Testis (tissue), 5 donors: ENCODE measurements at places on chromosomes 7 and 10.
A peak's percentile ranks its signal among the peaks of the same experiment; 100 is the strongest.

- DNase-seq: no peak
Observed at GRCh38 chr10:67815571-67816059, 22.4 kb downstream of the DNAJC12 start.

DNA sequence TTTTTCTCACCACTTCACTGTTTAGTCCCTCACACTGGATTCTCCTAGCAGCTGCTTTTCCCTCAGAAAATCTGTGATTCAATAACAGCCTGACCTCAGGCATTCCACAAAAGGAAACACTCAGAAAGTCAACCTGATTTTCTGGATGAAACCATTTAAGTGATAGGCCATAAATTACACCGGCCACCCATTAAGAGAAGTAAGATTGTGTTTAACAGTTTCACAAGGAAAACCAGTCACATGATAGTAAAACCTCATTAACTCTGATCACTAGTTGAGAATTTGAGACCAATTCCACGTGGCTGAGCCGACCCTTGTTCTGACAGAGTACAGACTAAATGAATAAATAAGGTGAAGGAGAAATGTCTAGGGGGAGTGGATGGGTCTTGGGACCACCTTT, 7.7 kb downstream of the GRM8 start:
- DNase-seq: no peak

- DNase-seq: no peak
Observed at GRCh38 chr10:3828404-3829155, 43.6 kb upstream of the KLF6 start.

- DNase-seq: no peak
Observed at GRCh38 chr10:101489355-101489754, 98.7 kb downstream of the POLL start.

- no peak for DNase-seq
Observed at GRCh38 chr7:98133621-98134303, 27.1 kb downstream of the LMTK2 start.

DNA sequence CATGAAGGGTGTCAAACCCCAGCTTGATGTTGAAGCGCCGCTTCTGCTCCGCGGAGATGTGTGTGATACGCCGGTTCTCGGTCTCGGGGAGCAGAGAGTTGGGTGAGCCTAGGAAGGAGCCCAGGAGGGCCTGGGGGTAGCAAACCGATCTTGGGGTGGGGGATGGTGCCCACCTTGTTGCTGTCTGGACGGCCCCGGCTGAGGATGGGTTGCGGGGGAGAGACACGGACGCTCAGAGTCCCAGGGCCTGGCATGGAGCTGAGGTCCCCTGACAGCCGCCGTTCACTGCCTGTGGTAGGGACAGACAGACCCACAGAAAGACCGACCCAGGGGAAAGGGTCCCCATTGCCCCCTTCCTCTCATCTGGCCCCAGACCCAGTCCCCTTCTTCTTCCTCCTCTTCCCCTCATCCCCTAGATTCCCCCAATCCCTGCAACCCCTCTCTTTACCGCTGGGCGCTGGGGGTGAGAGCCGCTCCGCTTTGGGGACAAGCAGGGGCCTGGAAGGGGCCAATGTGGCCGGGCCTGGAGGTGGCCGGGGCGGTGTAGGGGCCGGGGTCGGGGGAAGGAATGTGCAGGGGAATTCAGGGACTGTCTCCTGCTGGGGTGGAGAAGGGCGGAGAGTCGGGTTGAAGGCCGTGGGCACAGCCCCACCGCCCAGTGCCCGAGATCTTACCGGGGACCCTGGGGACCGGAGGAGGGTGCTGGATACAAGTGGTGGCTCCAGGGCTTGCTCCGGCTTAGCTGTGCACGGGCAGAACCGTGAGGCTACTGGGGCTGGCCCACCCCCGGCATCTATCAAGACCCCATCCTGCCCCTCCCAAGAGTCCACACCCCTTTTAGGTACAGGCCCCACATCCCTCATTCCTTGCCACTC, 18.0 kb upstream of the TBL2 start:
- DNase-seq: no peak

- no peak for DNase-seq
Observed at GRCh38 chr10:125926247-125926646, 29.9 kb downstream of the FANK1 start.

DNA sequence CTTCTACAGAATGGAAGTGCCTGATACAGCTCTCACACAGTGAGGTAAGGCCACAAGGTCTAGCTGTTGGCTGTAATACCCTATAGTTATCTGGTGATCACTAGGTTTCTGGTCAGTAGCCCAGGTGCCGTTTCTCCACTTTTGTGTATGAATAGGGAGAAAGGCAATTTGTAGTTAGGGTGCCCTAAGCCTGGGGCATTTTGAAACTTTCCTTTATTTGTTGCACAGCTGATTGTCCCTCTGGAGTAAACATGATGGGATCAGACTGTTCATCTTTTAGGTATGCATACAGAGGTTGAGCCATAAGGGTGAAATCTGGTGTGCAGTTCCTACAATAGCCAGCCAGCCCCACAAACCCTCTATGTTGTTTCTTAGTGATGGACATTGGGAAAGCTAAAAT, 112.4 kb downstream of the ANKRD26 start:
- no peak for DNase-seq

DNA sequence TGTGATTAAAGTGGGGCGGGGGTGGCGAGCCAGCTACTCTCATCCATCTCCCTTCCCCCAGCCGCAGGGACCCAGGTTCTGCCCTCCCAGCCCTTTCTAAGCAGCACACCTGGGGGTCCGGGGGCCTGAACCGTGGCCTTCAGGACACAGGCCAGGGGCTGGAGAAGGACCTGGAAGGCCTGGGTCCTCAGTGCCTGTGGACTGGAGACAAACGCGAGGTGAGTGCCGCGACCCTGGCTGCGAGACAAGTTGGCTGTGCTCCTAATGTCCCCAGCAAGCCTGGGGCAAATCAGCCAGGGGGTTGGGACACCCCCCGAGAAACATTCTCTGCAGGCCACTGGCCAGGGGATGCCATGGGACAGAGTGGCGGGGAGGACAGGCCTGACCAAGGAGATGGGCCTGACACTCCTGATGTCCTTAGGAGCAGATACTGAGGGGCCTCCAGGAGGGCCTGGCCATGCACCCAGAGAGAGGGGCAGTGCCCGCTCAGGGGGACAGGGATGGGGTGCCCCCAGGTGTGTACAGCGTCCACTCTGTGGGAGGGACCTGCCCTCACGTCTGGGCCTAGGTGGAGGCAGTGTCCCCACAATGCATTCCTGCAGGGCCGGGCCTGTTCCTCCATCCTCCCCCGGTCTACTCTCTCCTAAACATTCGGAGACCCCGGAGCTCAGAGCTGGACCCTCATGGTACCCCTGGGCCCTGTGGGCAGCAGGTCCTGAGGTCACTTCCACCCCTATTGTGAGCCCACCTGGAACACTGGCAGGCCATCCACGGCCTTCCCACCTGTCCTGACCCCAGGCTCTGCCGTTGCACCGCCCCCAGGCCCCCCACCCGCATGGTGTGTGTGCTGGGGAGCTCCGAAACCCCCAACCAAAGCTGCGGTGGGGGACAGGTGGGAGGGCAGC, 13.1 kb downstream of the BRAT1 start:
- no peak for DNase-seq

DNA sequence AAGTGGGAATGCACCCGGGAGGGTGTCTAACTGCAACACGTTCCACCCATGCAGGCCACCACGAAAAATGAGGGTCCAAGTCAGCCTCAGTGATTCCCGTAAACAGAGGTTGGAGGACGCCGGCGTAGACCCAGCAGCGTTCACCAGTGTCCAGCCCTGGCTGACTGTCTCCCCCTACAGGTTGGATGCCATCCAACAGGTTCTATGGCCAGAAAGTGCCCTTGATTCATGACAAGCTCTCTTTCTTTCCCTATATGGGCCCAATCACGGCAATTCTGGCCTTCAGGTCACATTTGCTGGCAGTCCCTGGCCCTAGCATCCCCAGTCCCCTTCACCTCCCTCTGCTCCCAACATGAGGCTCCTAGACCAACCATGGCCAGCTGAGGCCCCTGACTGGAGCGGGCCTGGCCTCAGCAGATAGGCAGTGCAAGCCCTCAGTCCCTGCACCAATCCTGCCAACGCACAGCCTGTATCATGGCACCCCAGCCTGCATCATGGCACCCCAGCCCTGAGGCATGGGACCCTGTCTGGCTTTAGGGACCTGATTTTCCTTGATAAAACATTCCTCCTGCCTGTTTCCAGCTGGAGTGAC, 227.4 kb downstream of the GRID1 start:
- peak; percentile 78 for DNase-seq

GRCh38 chr7:138238734-138239659, 162.7 kb downstream of the AKR1D1 start:
- DNase-seq: no peak

DNA sequence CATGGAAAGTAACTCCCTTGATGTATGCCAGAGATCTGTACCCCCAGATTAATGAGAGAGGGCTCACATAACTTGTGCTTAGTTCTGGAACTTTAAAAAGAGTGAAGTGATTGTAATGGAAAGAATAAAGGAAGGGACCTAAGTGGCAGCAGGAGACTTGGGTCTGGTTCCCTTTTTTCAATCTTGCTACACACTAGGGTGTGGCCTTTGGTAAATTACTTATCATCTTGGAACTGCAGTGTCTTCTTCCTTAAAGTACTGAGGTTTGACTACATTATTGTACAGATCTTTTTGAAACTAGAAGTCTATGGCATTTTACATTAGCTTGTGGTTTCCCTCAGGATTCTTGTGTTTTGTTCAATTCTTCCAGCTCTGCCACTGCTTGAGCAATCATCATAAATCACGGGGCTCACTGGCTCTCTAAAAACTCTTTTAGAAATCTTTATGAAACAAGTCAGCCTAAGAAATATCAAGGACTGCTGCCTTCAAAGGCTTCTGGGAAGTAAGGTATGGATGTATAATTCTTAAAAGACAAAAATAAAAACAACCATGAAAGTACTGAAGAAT, 22.5 kb upstream of the CHRM2 start:
- no peak for DNase-seq

DNA sequence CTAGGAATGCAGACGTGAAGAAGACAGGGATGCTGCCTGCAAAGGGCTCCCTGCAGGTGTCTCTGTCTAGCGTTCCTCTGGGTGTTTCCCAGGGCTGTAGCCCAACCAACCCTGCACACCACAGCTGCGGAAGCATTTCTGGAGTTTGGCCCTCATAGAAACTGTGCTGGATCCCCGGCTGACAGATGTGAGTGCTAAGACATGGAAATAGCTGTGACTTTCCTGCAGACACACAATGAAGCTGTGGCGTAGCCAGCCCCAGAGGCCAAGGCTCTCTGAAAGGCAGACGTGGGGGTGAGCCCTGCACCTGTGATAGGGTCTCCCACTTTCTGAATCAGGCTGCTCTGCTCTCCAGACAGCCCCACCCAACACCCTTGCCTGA, 44.8 kb downstream of the ADCYAP1R1 start:
- no peak for DNase-seq

DNA sequence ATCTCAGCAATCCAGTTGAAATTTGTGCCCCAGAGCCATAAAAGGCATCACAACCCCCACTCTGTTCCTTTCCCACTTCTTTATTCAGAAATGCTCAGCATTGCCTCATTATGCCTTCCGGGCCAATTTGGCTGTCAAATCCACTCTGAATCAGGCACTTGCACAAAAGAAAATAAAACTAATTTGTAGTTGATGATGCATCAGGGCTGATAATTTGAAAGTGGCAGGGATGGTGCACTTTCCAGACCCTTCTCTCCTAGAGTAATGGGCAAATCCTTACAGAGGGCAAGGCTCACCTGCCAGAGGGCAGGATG, 147.9 kb upstream of the PDE1C start:
- DNase-seq: no peak

DNA sequence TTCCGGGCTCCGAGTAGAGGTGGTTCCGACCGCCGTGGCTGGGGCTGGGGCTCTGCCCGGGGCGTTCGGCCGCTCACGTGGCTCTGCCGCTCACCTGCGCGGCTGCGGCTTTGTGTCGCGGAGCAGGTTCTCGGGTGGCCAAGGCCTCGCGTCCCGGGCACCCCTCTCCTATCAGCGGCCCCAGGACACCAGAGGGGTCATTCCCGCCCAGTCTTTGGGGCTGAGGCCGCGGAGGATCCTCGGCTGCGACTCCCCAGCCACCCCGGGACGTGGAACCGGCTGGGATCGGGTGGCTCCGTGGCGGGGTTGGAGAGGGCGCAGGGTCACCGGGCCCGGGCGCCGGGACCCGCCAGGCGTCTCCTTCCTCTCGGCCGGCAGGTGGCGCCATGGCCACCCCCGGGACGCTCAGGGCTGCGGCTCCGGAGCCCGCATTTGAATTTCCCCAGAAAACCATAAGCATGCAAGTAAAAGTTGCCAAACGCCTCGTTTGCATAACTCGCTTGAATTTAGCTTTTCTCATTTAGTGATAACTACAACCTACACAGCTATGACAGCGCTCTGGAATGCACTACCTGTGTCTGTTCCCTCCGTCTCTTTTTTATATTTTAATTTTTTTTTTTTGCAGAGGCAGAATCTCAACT, 1.2 kb downstream of the COL26A1 start:
- DNase-seq: peak; percentile 63

DNA sequence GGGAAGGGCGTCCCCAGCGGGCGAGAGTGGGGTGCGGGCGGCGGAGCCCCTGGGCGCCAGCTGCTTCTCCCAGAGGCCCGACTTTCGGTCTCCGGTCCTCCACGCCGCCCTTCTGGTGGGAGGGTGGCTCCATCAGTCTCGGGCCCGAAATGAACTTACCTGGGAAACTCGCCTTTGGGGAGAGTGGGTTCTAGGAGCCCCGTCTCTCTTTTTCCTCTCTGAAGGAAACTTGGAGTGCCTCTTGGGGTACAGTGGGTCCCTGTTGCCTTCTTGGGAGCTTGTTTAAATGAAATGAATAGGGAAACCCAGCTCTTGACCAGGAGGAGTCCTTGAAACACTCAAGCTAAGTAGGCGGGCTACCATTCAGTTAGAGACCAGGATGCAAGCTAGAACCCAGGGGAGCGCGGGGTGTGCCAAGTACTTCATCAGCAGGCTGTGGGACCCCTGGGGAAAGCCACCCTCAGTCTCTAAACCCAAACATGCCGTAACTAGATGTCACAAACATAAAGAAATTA, 1.3 kb downstream of the SLC26A4 start:
- no peak for DNase-seq

DNA sequence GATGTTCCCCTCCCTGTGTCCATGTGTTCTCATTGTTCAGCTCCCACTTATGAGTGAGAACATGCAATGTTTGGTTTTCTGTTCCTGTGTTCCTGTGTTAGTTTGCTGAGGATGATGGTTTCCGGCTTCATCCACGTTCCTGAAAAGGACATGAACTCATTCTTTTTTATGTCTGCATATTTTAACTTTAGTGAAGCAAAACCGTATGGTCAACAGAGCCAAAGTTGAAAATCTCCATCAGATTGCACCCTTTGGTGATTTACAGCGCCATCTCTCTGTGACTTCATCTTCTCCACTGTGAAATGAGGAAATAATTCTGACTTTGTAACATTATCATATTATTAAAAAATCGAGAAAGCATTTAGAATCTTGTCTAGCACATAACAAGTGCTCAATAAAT, 132.3 kb upstream of the PLXDC2 start:
- no peak for DNase-seq

DNA sequence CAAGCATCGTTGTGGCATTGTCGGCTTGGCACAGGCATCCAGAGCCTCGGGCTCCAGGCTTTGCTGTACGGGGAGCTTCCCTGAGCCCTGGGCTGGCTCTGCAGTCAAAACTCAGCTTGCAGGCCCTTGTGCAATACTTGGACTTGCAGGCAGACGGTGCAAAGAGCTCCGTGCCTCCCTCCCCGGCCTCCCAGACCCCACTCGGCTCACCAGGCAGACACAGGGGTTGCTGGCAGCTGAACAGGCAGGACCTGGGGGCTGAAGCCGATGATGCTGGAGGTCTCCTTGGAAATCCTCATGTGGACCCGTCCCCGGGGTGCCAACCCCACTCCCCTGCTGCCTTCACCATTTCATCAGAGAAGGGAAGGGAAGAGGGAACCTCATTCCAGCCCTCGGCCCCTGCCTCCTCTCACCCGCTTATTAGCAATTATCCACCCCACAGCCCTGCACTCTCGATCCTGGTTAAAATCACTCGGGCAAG, 59.6 kb upstream of the GNA12 start:
- no peak for DNase-seq

- DNase-seq: peak; percentile 62
Observed at GRCh38 chr7:116499168-116500077, at the start of gene CAV2. TSS of gene CAV2 (plus strand) at chr7:116499738. CDS start at chr7:116499782, 44 bp downstream.
